ENCODE measurements at places on chromosomes 12 and 14.

GRCh38 chr14:101937926-101938767 lies 26.2 kb upstream of the DYNC1H1 start:
- no peak for DNase-seq

- no peak for DNase-seq
These were observed 388.5 kb downstream of the TMEM121 start for GRCh38 chr14:105914738-105915385.

DNA sequence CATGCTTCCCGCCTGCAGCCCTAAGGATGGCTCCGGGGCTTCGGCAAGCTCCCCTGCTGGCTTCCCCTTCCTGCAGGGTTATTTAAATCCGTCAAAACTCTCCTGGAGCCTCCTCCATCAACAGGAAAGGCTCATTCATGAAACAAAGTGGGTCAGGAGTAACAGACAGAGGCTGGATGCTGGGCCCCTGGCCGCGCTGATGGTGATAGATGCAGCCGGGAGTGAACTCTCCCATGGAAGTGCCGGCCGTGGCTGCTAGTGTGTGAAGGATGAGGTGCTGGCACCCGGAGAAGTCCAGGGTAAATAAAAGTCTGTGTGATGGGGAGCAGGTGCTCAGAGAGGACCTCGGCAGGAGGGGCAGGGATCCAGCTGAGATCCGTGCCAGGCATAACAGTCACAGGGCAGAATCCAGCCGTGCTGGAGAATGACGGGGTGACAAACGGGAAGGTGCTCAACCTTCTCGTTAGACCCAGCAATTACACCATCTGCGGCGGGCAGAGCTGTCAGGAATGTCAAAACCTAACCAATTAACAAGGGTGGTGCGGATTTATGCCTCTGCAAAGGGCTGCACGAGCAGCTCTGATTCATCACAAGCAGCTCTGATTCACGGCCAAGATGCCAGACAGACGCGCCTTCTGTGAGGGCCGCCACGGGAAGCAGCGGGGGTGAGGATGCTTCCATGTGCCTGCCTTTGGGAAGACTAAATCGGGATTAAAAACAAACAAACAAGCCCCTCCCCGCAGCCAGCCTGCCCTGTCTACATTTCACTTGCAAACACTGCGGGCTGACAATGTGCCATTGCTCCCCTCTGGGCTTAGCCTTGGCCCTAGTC lies 55.6 kb downstream of the SYNE3 start:
- DNase-seq: no peak

GRCh38 chr14:61505815-61506809 lies 184.7 kb downstream of the PRKCH start:
- DNase-seq: no peak

- no peak for DNase-seq
These were observed 19.9 kb downstream of the RPS6KL1 start for GRCh38 chr14:74902941-74903705.

DNA sequence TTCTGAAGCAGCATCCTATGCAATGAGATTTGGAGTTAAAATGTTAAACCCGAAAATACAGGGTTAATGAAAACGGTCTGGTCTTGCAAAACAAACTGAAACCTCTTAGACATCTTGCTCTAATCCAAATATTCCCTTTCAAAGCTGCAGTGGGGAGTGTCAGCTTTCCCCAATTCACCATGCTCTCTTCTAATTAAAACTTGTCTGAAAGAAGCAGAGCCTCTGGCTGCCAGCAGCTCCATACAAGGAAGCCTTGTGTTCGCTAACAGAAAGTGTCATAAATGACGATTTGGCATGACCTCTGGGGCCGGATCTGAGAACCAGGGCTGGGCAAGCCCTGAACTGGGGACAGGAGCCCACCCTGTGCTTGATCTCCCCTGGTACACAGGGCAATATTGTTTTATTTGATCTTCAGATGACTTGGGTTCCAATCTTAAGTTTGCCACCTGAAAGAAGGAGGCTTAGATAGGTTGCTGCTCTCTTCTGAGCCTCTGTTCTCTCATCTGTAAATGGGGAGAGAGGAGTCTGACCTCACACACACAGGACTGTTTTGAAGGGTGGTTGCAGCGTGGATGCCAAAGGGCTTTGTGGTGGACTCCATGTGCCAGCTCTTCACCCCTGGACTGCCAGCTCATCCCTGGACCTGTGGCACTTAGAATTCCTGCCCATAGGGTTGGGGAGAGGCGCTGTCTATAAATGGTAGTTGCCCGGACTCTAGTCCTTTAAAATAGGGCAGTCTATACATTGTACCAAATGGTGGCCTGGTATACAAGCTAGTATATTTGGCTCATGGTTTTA lies 7.8 kb downstream of the KMT5A start:
- DNase-seq: no peak

GRCh38 chr14:75339059-75339458 lies 60.4 kb downstream of the FOS start:
- DNase-seq: no peak

GRCh38 chr14:52797653-52798052 lies 6.2 kb upstream of the GNPNAT1 start:
- no peak for DNase-seq

- DNase-seq: no peak
These were observed 21.8 kb downstream of the MVK start for GRCh38 chr12:109595321-109595902.

DNA sequence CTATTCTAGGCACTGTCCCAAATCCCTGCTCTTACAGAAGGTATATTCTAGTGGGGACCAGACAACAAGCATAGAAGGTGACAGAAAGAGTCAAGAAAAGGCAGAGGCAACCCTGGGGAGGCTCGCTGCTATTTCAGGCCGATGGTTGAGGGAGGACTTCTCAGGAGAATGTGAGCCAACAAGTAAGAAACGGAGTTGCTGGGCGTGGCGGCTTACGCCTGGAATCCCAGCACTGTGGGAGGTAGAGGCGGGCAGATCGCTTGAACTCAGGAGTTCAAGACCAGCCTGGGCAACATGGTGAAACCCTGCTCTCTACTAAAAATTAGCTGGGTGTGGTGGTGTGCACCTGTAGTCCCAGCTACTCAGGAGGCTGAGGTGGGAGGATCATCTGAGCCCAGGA lies 4.7 kb upstream of the GOLGA3 start:
- no peak for DNase-seq

- no peak for DNase-seq
These were observed 149.5 kb upstream of the PELI2 start for GRCh38 chr14:55968741-55969140.

- DNase-seq: no peak
These were observed 107.8 kb downstream of the GCH1 start for GRCh38 chr14:54794796-54795195.

DNA sequence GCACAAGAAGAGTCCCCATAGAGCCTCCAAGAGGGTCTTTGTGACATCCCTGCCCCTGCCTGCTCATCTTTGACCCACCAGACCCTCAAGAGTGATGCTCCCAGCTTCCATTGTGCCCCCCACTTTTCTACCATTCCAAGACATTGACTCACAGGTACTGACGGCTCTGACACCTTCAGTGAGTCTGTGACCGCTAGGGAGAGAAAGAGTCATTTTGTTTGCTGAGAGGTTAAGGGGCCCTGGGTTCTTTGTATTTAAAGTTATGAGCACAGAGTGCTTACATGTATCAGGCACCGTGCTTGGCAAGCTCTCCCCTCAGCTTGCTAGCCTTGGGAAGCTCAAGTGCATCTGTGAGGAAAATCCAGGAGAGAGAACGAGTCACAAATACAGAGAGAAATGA lies 7.1 kb upstream of the KRT82 start:
- no peak for DNase-seq

DNA sequence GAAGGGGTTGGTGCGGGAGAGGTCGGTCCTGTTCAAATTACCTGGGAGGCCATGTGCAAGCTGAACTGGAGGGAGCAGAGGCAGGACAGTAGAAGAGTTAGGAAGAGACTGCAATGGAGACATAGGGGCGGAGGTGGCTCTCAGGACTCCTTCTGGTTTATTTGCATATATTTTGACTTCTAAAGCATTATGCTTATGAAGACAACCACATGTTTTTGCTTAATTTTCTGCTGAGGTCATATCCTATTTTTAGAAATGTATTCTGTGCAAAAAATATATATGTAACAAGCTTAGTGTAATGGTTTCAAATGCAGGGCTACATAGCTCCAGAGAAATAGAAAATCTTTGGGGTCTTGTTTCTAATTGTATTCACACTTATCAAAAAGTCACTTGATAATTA lies 137.0 kb upstream of the MDM1 start:
- DNase-seq: no peak

GRCh38 chr12:127165567-127166392 lies 1101.2 kb upstream of the TMEM132C start:
- peak; percentile 77 for DNase-seq

DNA sequence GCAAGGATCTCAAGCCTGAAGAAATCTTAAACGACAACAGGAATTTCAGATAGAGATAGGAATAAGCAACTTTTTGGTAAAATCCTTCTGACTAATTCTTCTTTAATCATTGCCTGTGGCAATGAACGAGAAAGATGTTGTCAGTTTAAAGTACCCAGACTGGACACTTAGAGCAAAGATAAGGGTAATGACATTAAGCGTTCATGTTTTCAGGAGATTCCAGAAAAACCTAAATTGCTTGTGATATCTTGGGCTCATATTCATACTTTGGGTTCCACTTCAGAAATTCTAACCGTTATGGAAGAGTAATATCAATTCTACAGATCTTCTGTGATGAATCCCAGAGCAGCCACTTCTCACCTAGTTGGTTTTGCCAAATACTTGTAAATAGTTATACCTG lies 73.7 kb upstream of the RHOJ start:
- no peak for DNase-seq

GRCh38 chr12:50032854-50033581 lies 7.7 kb upstream of the RACGAP1 start:
- DNase-seq: no peak

DNA sequence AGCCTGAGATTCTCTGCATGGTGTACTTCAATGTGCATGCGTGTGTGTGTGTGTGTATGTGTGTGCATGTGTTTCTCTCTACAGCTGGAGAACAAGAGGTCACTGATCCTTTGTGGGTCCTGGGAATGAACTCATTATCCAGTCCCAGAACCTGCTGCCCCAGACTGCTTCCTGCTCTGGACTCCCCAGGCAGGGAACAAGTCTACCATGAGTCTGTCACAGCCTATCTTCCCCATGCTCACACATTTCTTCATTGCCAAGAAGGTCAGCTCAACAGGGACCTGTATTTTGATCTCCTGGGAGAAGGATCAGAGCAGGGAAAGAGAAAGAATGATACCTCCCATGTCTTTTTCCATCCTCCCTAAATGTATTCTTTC lies 2.9 kb upstream of the AGAP2 start:
- no peak for DNase-seq

DNA sequence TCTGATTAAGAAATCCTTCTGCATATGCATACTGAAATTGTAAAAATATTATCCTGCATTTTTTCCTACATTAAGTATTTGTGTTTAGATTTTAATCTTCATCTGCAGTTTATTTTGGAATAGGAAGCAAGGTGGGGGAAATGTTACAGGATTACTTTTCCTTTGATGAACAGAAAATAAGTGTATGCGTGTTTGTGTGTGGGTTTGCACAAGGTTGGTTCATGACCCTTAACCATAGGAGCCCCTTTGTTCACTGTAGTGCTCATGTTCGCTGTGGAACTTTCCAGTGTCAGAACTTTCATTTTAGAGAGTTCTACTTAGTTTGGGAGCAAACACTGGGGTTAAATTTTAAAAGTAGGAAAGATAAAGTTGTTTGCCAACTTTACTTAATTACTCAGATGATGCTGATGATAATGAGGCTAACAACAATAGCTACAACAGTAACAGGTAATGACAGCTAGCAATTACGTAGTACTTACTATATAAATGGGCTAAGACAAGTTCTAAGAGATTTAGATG lies 6.4 kb upstream of the A2M start:
- DNase-seq: no peak
